T-cell (primary cell): ENCODE measurements at places on chromosomes 6 and 20. TPM values are rescaled to one million over a fixed set of nuclear protein-coding genes. Genes with fewer than 3 reads are reported as not detected.

The EFCAB8 gene
- 0.80 TPM for total RNA-seq

The DCDC2 gene
- total RNA-seq, result 0.09 TPM

The IYD gene
- total RNA-seq, result not detected

The AK9 gene
- 12.5 TPM for total RNA-seq

The PRRT1 gene
- 2.3 TPM for total RNA-seq

The SLC22A2 gene
- total RNA-seq, result not detected

The ENPP3 gene
- 0.30 TPM for total RNA-seq

The DSP gene
- 1.0 TPM for total RNA-seq

DNA sequence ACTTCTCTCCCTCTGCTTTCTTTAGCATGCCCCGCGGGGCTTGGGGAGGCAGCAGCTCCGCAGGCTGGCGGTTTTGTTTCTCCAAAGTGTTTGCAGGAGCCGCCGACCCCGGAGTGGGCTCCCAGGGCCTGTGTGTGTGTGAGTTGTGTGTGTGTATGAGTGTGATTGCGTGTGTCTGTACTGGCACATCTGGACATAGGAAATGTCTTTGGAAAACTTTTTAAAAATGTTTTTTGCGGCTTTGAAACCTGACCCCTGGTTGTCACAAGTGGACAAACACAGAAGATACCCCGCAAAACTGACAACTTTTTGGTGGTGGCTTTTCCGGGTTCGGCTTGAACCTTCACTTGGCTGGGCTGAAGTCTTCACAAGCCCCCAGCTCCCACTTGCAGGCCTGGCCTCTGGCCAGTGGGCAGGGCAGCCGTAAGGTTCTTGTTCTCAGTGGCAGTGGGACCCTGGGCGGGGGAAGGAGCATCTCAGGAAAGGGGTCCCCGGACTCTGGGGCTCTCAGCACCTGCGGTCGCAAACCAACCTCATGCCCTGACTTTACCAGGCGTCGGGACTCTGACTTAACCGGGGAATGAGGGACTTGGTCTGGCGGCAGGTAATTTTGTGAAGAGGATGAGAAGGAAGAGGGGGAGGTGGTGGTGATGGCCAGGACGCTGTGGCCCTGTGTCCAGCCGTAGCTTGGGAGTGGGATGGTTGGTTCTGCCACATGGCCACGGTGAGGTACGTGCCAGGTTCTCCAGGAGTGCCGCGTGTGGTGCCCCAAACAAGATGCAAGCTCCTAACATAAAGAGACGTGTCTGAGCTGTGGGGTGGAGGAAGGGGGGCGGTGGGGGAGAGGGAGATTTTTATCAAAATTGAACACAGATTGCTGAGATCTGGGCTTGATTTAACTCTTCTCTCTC, 619 bp downstream of the DAAM2 start:
- H3K4me3 ChIP-seq, result no peak overlapping the region
- no peak for DNase-seq
- no peaks in the 10 kb centered on the region for H3K36me3 ChIP-seq

GRCh38 chr20:15446373-15446772, 1109.0 kb upstream of the FLRT3 start:
- no peaks in the 10 kb centered on the region for H3K27me3 ChIP-seq
- H3K36me3 ChIP-seq, result no peaks in the 10 kb centered on the region
- no peak overlapping the region for H3K27ac ChIP-seq

- no peak for DNase-seq
- no peak overlapping the region for H3K4me3 ChIP-seq
- H3K27me3 ChIP-seq, result no peaks in the 10 kb centered on the region
- no peaks in the 10 kb centered on the region for H3K4me1 ChIP-seq
- no peak overlapping the region for H3K27ac ChIP-seq
- peaks cover 64% of the 10 kb centered on the region for H3K36me3 ChIP-seq
These were observed 16.7 kb downstream of the CDC5L start for GRCh38 chr6:44404022-44404714.

DNA sequence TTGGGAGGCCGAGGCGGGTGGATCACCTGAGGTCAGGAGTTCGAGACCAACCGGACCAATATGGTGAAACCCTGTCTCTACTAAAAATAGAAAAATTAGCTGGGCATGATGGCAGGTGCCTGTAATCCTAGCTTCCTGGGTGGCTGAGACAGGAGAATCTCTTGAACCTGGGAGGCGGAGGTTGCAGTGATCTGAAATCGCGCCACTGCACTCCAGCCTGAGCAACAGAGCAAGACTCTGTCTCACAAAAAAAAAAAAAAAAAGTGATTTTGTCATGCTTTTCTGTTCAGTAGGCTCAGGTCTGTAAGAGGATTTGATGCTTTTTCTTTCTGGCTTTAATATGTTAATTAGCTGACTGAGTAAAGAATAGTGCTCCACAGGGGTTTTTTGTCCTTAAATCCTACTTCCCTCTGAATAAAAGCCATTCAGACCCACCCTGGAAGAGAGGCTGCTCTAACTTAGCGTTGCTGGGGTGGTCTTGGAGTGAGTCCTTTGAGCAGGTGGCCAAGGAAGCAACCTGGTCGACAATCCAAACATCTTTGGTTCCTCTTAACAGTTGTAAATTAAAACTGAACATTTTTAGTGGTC, 19.0 kb downstream of the MCM8 start:
- no peaks in the 10 kb centered on the region for H3K27me3 ChIP-seq
- no peak overlapping the region for H3K4me3 ChIP-seq
- DNase-seq, result no peak
- no peak overlapping the region for H3K27ac ChIP-seq
- H3K36me3 ChIP-seq, result peaks cover 25% of the 10 kb centered on the region

- DNase-seq, result no peak
- peaks cover 23% of the 10 kb centered on the region for H3K4me1 ChIP-seq
- H3K4me3 ChIP-seq, result peak overlapping the region; percentile 65
- H3K27me3 ChIP-seq, result no peaks in the 10 kb centered on the region
- no peaks in the 10 kb centered on the region for H3K36me3 ChIP-seq
These were observed 909 bp upstream of the NUDT3 start for GRCh38 chr6:34393191-34393965.

DNA sequence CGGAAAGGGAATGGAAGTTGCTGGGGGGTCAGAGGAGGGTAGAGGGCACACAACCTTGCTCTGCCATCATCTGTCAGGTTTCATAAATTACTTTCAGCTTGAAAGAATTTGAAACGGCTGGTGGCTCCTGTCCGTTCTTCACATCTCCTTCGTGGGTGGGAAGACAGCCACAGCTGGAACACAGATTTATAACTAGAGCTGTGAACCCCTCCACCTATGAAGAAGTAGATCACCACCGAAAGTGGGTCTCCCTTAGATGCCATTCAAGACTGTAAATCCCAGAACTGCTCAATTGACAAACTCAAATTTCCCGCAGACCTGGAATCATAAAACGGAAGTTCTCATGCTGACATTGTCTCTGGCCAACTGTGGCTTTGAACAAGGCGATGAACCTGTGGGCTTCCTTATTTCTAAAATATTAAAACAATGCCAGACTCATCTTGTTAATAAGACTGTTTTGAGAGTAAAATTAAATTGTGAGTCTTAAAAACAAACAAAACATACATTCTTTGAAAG, 65.3 kb downstream of the BTBD3 start:
- DNase-seq, result no peak
- no peak overlapping the region for H3K27ac ChIP-seq
- H3K36me3 ChIP-seq, result no peaks in the 10 kb centered on the region

DNA sequence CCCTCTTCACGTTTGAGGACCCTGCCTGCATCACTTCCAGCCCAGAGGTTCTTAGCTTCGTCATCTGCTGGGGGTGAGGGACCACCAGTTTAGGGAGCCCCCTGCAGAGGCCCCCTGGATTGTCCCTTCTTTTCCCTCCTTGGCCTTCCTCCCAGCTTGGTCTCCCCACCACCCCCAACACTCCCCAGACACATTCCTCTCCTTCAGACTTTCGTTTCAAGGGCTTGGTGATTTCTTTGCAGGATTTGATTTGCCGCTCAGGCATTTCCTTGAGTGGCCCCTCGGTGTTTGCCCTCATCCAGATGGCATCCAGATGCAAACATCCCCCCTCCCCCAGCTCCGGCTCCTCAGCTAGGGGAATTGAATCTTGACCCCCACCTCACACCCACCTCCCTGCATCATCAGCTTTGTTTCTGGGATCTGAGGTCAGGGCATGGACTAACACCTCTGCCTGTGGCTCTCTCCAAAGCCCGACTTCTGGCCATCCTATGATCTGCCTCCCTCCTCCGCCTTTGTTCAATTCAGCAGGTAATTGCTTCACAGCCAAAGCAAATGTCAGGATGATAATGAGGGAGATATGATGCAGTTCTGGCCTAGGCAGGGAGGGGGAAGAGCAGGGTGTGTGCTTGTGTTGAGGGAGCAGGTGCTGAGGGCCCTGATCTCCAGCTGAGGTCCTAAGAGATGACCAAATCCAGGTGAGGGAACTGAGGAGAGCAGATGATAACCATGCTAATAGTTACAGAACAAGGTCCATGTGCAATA, 141.5 kb downstream of the VEGFA start:
- no peak overlapping the region for H3K4me3 ChIP-seq
- no peaks in the 10 kb centered on the region for H3K4me1 ChIP-seq
- H3K27ac ChIP-seq, result no peak overlapping the region

- H3K27me3 ChIP-seq, result no peaks in the 10 kb centered on the region
- no peaks in the 10 kb centered on the region for H3K4me1 ChIP-seq
- no peaks in the 10 kb centered on the region for H3K36me3 ChIP-seq
- no peak for DNase-seq
- no peak overlapping the region for H3K27ac ChIP-seq
- H3K4me3 ChIP-seq, result no peak overlapping the region
These were observed 163.4 kb downstream of the HS3ST5 start for GRCh38 chr6:114179411-114179810.

DNA sequence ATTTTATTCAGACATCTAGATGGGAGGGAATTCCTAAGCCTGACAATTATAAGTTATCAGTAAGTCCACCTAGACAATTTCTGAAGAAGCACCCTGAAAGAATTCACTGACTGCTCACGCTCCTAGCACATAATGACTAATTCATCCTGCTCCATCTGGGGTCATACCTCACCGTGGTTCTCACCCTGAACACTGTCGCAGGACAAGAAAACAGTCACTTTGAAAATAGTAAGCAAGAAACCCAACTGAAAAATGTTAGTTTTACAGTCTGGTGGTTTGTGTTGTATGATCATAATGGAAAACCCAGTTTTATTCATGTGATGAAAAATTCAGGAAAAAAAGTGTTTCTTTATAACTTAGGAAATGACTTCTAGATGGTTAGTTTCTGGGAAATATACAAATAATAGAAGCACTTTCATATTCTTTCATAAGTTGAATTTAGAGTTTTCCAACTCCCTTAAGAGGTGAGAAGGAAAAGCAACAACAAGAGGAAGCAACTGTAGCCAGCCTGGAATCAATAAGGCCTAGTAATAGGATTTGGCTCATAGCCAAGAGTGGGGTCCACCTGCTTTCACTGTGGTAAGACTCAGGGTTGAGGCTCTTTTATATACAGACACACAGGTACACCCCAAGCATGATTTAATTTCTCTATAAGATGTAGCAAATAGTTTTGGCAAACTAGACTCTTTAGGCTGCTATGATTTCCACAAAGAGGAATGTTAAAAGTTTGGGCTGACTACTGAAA, 94.1 kb downstream of the HIVEP2 start:
- no peaks in the 10 kb centered on the region for H3K36me3 ChIP-seq
- no peaks in the 10 kb centered on the region for H3K27me3 ChIP-seq
- H3K27ac ChIP-seq, result peak overlapping the region; percentile 93
- no peak overlapping the region for H3K4me3 ChIP-seq

- no peaks in the 10 kb centered on the region for H3K27me3 ChIP-seq
- H3K27ac ChIP-seq, result no peak overlapping the region
- DNase-seq, result no peak
- no peaks in the 10 kb centered on the region for H3K4me1 ChIP-seq
These were observed 392.4 kb upstream of the SOX4 start for GRCh38 chr6:21201187-21201586.

GRCh38 chr20:58192567-58192966, 35.9 kb downstream of the ANKRD60 start:
- H3K27ac ChIP-seq, result no peak overlapping the region
- no peaks in the 10 kb centered on the region for H3K4me1 ChIP-seq

- H3K4me1 ChIP-seq, result no peaks in the 10 kb centered on the region
- H3K27ac ChIP-seq, result no peak overlapping the region
- no peak for DNase-seq
- no peaks in the 10 kb centered on the region for H3K36me3 ChIP-seq
- peaks cover 32% of the 10 kb centered on the region for H3K27me3 ChIP-seq
These were observed 605 bp downstream of the COX4I2 start for GRCh38 chr20:31638317-31638716.

- no peaks in the 10 kb centered on the region for H3K4me1 ChIP-seq
- H3K27me3 ChIP-seq, result no peaks in the 10 kb centered on the region
- peak overlapping the region; percentile 25 for H3K4me3 ChIP-seq
- no peak for DNase-seq
- no peaks in the 10 kb centered on the region for H3K36me3 ChIP-seq
- H3K27ac ChIP-seq, result no peak overlapping the region
These were observed 328.4 kb downstream of the PRL start for GRCh38 chr6:21968411-21968810.

DNA sequence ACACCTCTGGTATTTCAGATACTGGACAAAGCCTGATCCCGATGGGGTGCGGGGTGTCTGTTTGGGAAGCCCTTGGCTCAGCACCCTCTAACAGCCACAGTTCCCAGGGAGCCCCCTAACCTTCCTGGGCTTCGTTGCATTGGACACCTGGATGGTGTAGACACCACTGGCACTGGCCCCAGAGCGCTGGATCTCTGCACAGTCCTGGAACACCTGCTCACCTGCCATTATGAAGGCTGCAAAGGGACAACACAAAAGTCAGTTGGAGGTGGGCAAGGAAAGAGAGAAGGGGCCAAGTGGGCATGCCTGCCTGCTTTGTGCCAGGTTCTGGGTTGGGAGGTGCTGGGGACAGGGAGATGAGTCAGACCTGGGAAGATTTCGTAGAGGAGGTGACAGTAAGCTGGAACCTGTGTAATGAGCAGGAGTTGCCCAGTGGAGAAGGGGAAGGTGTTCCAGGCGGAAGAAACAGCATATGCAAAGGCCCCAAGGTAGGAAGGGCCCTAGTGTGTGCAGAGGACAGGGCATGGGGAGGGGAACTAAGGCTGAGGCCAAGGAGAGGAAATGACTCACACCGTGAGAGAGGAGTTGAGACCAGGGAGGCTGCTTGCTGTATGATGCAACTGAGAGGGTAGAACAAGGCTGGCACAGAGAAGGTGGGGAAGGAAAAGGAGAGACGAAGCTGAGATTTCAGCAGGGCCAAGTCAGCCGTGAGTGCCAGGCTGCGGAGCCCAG, 34.9 kb downstream of the ANGPT4 start:
- no peak overlapping the region for H3K27ac ChIP-seq
- no peak for DNase-seq
- H3K4me1 ChIP-seq, result peaks cover 9% of the 10 kb centered on the region
- no peaks in the 10 kb centered on the region for H3K36me3 ChIP-seq

GRCh38 chr20:62977613-62978560, 25.4 kb downstream of the SLC17A9 start:
- H3K27ac ChIP-seq, result no peak overlapping the region
- peak; percentile 91 for DNase-seq
- peak overlapping the region; percentile 57 for H3K4me3 ChIP-seq
- H3K4me1 ChIP-seq, result peaks cover 62% of the 10 kb centered on the region
- H3K36me3 ChIP-seq, result no peaks in the 10 kb centered on the region

DNA sequence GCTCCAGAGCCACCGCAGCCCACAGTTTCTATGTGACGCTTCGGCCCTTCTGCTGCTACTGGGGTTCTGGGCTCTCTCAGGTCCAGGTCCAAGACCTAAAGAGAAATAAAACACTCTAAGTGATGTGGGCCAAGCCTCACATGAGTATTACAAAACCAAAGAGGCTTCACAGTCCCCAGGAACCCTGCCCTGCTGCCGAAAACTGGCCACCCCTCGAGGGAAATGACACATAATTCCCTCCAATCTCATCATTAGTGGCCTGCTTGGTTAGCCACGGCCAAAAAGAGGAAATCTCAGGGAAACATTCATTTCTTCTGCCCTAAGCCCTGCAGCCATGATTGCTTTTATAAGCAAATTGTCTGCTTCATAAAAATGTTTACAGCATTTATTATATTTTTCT, 32.5 kb downstream of the DLL1 start:
- H3K27me3 ChIP-seq, result peaks cover 35% of the 10 kb centered on the region
- H3K4me3 ChIP-seq, result no peak overlapping the region
- H3K4me1 ChIP-seq, result no peaks in the 10 kb centered on the region
- no peak for DNase-seq
